ENCODE measurements at places on chromosomes 7 and 10.

- DNase-seq, result no peak
Observed at GRCh38 chr7:138575897-138576428, 115.9 kb downstream of the TRIM24 start.

- DNase-seq, result no peak
Observed at GRCh38 chr10:115802911-115803310, 470.1 kb downstream of the GFRA1 start.

DNA sequence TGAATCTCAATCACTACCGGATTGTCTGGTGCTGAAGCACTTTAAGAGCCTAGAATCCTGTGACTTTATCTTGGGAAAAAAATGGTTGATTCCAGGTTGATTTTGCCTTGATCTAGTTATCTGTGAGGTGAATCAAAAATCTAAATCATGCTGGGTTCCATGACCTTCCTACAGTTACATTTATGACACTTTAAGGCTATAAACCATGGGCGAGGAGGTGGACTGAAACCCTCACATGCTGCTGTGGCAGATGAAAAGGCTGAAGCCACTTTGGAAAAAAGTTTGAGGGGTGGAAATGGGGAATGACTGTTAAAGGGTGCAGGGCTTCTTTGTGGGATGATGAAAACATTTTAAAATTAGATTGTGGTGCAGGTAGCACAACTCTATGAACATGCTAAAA lies 17.5 kb downstream of the SLC16A9 start:
- DNase-seq, result no peak

- DNase-seq, result no peak
Observed at GRCh38 chr10:101397140-101397539, 43.2 kb downstream of the BTRC start.

- DNase-seq, result no peak
Observed at GRCh38 chr10:118445535-118445934, 103.4 kb upstream of the FAM204A start.

GRCh38 chr10:62655337-62655994 lies 149.1 kb upstream of the ADO start:
- DNase-seq, result no peak

DNA sequence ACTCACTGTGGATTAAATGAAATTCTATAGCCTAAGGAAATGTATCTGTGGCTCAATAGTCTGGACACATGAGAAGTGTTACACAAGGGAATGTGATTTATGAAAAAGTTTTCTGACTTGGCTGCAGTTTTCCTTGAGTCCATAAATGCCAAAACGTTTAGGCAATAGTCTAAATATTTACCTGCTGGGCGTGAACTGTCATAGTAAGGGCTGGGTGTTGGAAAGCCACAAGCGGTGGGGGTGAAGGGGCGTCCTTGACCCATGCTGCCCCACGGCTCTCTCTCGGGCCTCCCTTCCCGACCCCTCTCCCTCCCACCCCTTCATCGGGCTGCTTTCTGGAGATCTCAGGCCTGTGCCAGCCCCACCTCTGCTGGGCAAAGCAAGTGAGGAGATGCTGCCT lies 223.7 kb downstream of the BUB3 start:
- DNase-seq, result no peak

GRCh38 chr10:24324651-24325050 lies 115.7 kb downstream of the KIAA1217 start:
- no peak for DNase-seq

GRCh38 chr7:133550811-133551210 lies 297.9 kb downstream of the EXOC4 start:
- no peak for DNase-seq

DNA sequence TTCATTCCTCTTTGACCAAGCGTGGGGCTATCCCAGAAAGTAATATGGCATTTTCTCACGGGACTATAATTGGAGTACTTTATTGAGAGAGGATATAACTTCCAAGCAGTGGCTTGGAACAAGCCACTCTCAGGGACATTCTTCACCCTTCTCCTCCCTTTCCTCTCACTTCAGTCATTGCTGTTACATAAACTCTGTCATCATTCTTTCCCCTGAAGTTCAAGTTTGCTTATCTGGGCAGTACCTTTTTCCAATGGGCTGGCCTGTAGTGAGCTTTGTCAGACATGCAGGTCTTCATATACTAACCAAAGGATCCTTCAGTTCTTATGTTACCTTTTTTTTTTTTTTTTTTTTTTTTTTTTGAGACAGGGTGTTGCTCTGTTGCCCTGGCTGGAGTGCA lies 58.7 kb upstream of the KMT2E start:
- DNase-seq, result no peak

DNA sequence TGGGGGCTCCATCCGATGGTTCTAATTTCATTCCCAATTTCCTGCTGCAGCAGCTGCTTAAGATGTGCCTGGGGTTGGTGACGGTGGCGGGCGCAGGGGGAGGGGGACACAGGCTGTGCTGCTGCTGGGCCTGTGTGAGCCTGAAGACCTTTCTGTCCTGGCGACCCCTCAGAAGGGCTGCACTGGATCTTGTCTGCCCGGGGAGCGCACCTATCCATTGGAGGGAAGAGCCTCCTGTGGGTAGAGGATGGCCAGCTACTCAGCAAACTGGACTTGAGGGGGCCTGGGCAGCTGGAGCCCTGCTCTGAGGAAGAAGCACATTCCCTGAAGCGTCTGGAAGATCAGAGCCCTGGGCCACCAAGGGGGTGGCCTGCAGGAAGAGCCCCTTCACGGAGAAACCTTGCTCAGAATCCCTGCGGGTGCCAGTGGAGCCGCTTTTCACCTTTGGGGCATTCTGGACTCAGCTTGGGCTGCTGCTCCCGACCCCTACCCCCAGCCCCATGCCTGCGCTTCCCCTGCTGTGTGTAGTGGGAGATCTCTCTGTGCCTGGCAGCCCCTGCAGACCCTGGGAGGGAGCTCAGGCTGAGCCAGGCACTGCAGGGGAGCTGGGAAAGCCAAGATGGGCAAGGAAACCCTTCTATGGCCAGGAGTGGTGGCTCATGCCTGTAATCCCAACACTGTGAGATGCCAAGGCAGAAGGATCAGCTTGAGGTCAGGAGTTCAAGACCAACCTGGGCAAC lies 17.8 kb downstream of the LDB3 start:
- DNase-seq, result no peak

DNA sequence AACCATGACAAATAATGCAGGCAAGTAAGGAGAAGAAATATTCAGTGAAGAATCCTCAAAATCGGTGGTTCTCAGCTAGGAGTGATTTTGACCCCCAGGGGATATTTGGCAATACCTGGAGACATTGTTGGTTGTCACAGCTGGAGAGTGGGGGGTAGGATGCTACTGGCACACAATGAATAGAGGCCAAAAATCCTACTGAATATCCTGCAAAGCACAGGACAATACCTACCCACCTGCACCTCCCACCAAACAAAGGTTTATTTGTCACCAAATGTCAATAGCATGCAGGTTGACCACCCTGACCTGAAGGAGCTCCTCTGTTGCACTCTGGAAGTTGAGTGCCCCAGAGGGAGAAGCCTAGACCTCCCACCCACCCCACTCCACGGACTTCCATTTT lies 1028.6 kb downstream of the CNTNAP2 start:
- DNase-seq, result no peak

GRCh38 chr7:53504914-53505313 lies 469.5 kb downstream of the POM121L12 start:
- no peak for DNase-seq

- no peak for DNase-seq
Observed at GRCh38 chr7:77747718-77748117, 50.5 kb downstream of the TMEM60 start.

DNA sequence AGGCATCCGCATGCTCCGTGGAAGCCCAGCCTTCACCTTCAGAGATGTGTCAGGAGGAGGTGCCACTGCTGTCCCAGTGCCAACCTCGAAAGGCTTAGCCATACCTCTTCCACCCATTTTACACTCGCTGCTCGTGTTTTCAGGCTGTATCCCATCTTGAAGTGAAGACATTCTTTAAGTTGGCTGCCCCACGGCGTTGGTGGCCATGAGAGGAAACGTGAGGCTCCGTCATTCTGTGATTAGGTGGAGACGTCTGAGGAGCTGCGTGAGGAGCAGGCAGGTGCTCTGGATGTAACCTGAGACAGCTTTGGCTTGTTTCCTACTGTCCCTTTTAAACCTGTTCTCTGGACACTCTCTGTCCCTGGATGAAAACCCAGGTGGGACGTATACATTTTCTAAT lies 159.9 kb upstream of the RNF32 start:
- no peak for DNase-seq

DNA sequence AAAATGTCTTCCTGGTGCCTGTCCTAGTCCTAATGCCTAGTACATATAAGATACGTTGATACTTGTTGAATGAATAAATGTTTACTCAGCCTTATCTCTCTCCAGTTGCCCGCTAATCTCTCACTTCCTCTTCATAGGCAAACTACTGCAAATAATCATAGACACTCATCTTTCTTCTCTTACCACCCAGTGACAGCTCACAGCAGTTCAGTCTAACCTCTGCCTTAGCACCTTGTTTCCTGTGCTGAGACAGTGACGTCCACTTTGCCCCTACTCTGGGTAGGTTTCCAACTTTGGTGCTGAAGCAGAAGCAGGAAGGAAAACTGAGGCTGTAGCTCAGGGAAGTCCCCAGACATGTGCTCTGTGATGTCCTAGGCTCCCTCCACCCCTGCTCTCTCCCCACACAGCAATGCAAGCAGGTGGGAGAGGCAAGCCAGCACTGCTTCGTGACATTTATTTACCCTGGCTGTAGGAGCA lies 45.5 kb upstream of the RHOBTB1 start:
- no peak for DNase-seq

DNA sequence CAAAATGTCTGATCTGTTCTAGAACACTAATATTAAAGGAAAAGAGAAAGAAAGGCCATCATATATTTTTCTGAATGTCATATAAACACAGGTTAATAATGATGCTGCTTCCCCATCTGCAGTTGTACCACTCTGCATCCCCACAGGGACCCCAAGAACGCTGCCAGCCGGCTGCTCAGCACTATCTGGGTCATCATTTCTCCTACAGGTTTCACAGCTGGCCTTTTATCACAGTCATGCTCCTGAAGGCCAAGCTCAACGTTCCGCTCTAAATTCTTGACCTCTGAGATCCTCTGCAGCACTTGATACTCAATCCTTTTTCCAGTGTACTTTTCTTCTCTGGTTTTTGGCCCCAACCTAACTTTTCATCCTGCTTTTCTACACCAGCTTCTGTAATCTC lies 4.8 kb downstream of the IDI1 start:
- DNase-seq, result no peak

DNA sequence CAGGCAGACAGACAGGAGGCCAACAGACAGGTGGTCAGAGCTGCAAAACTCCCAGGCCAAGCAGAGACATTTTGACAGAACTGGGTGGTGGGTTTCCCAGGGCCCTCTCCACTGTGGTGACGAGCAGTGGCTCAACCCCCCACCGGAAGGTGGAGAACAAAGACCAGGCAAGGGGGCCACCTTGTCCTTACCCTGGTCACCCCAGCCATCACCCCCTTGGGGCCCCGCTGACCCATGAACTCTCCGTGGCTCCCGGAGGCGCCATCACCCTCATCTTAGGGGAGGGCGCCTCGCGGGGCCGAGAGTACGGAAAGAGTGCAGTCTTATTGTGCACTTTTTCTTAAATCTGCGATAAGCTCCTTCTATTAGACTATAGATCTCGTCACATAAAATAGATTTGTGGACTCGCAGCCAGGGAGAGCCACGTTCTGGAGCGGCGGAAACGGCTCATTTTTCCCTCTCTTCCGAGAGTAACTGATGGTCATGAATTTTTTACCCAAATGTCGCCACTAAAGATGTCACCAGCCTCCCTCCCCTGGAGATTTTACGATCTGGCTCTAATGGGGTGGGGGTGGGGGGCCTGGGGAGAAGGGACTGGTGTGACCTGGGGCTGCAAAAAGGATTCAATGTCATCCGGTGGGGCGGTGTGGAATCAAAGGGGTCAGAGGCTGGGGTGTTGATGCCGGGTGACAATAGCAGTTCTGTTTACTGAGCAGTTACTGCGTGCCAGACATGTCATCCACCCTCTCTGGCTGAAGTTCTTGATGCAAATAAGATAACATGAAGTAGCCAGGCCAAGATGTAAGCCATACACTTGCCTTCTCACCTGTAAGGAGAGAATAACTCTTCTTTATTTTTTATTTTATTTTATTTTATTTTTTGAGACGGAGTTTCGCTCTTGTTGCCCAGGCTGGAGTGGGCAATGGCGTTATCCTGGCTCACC lies 71.1 kb upstream of the MYL10 start:
- DNase-seq, result no peak

- DNase-seq, result no peak
Observed at GRCh38 chr7:93142127-93142526, 6.1 kb downstream of the SAMD9L start.

- DNase-seq, result no peak
Observed at GRCh38 chr10:11449761-11450160, 161.7 kb downstream of the USP6NL start.

GRCh38 chr10:23676296-23676695 lies 237.4 kb downstream of the OTUD1 start:
- DNase-seq, result no peak
